Activated CD8-positive, alpha-beta memory T cell treated with anti-CD3 and anti-CD28 coated beads, Interleukin-2, amount 50 U/mL, for 4 hours (primary cell): ENCODE measurements at places on chromosomes 12 and 14.

GRCh38 chr12:89873745-89874144 lies 165.1 kb upstream of the ATP2B1 start:
- no peak for DNase-seq

GRCh38 chr12:45540661-45541341 lies 188.7 kb upstream of the ARID2 start:
- no peak for DNase-seq

DNA sequence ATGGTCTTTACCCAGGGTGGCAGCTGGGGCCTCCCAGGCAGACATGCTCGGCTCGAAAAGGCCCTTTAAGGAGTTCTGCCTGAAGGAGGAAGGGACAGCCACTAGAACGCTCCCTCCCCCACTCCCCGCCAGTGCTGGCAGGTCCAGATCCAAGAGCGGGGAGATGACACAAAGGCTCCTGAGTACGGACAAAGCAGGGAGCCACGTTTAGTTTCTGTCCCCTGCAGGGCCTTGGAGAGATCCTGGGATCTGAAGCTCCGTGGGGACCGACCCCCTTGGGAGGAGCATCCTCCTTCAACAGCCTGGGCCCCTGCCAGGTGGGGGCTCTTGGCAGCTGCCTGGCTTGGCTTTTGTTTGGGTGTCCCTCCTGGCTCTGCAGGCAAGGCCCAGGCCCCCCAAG lies 89.7 kb downstream of the ESRRB start:
- DNase-seq: no peak

DNA sequence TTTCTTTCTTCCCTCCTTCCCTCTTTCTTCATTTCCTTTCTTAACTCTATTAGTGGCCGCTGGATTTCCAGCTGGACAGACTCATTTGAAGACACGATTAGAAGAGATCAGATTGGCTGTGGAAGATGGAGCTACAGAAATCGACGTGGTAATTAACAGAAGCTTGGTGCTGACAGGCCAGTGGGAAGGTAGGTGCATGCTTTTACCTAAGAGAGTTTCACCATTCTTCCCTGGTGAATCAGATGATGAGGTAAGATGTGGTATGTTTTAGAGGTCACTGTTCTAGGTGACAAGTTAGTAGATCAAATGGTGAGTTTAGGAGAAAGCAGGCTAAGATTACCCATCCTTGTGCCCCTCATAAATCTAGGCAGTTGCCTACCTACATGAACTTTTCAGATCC lies 51.6 kb downstream of the DERA start:
- DNase-seq: no peak

- DNase-seq: no peak
Measured at GRCh38 chr14:69055125-69055524, 76.0 kb upstream of the ACTN1 start.

GRCh38 chr14:60648934-60649874 lies at the start of gene SIX1:
SIX1 (minus strand) TSS chr14:60649477; CDS start chr14:60649189, 288 bp downstream.
- no peak for DNase-seq

GRCh38 chr14:33350366-33350990 lies 411.8 kb downstream of the NPAS3 start:
- no peak for DNase-seq

DNA sequence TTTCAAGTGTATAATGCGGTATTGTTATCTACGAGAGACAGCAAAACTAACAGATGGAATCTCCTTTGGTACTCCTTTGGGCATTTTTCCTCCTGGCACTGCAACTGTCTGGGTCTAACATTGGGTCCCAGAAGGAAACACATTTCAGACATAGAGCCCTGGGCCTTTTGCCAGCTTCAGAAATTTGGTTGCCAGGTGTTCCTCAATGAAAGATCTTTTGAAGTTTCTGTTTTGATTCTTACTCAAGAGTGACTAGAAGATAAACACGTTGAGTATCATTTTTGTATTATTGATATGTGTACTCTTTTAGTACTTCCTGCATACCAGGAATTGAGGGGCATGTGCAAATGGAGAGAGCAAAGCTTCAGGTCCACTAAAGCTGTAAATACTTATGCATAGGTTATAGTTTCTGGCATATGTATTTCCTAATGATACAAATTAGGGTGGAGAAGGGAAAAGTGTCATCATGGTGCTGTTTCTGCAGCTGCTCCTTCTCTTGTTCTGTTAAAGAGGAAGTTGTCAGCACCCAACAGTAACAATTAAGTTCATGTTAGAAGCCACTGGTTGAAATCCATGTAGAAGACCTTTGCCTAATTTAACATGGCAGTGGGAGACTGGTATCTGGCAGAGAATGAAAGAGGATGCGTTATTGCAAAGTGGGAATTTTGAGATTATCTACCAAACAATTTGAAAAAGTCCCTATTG lies 53.5 kb downstream of the SLC38A6 start:
- no peak for DNase-seq

- DNase-seq: no peak
Measured at GRCh38 chr14:60893911-60894310, 87.0 kb downstream of the TRMT5 start.

- DNase-seq: no peak
Measured at GRCh38 chr12:55515696-55516095, 23.5 kb downstream of the OR6C68 start.

GRCh38 chr14:69428289-69428998 lies 30.0 kb downstream of the SLC39A9 start:
- DNase-seq: no peak

DNA sequence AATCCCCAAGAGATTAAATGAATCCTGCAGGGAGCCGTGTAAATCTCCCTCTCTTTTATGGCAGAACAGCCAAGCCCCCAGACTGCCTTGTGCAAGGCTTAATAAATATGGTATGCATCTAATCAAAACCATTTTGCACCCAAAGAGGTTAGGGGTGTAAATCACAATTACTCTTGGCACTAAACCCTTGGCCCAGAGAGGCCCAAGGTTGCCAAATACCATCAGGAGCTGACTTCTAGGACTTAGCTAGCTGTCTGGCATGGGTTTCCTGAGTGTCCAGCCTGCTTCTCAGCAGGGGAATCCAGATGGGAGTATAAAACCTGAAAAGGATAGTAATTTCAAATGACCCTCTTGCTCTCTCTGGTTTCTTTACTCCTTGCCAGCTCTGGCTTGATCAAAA lies 610.4 kb downstream of the MED13L start:
- no peak for DNase-seq

GRCh38 chr14:76940021-76940760 lies 88.3 kb downstream of the IRF2BPL start:
- DNase-seq: no peak

- DNase-seq: no peak
Measured at GRCh38 chr12:39380090-39380489, 62.8 kb downstream of the KIF21A start.

GRCh38 chr12:33634544-33634943 lies 194.9 kb upstream of the SYT10 start:
- no peak for DNase-seq

- no peak for DNase-seq
Measured at GRCh38 chr12:49932023-49932422, 18.5 kb upstream of the AQP2 start.

DNA sequence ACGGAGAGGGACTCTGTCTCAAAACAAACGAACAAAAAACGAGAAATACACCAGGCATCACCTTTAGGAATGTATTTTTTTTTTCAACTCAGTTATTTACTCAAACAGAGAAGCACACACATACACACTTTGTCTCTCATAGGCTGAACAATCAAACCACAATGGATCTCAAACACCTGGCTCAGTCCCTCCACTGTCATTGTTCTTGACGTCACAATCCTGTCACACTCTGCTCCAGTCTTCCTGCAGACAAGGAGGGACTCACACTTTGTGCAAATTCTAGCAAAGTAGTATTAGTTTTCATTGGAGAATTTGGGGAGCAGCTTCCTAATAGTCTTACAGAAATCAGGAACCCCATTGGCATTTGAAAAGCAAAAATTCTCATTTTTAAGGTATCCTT lies 727.8 kb downstream of the BCL11B start:
- no peak for DNase-seq

DNA sequence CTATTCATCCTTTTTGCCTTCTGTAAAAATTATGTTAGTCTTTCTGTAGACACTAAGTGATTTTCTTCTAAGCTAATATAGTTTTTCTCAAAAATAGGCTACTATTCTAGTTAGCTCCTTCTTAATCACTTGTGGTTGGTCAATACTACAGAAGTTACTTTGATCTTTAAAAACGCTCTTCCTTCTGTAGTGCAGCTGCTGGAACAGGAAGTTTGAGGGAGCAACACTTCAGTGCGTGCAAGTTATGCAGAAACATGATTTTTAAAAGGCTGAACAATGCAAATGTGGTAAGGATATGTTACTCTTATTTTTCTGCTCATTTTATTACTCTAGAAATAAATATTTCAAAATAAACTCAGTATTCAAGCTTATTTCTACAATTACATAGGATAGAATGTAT lies 11.1 kb upstream of the RERGL start:
- no peak for DNase-seq

DNA sequence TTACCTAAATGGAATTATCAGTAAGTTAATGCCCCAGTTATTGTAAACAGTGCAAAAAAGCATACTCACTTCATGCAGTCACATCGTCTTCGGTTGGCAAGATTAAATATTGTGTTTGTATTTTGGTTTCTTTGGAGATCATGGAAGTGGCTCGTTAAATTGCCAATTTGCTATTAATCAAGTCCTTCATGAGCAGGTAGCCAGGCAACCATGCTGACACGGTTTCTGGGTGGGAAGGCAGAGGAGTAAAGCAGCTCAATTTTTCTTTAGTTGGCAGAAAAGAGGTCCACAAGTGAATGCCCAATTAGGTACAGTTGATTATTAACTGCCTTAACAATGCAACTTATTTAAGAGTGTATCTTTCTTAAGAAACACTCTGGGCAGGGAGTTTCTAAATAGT lies 43.9 kb downstream of the PPP4R3A start:
- no peak for DNase-seq

DNA sequence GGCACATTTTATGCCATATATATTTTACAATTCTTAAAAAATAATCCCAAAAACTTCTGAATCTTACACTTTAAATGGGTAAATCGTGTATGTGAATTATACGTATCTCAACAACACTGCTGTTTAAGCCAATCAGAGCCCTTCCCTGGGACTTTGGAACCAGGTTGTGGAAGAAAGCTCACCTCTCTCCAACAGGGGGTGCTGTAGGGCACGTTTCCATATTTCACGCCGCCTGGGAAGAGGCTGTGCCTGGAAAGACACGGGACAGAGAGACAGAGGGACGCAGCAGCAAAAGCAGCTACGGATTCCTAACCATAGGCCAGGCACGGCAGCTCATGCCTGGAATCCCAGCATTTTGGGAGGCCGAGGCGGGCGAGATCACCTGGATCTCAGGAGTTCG lies 29.4 kb upstream of the FBRSL1 start:
- DNase-seq: no peak

DNA sequence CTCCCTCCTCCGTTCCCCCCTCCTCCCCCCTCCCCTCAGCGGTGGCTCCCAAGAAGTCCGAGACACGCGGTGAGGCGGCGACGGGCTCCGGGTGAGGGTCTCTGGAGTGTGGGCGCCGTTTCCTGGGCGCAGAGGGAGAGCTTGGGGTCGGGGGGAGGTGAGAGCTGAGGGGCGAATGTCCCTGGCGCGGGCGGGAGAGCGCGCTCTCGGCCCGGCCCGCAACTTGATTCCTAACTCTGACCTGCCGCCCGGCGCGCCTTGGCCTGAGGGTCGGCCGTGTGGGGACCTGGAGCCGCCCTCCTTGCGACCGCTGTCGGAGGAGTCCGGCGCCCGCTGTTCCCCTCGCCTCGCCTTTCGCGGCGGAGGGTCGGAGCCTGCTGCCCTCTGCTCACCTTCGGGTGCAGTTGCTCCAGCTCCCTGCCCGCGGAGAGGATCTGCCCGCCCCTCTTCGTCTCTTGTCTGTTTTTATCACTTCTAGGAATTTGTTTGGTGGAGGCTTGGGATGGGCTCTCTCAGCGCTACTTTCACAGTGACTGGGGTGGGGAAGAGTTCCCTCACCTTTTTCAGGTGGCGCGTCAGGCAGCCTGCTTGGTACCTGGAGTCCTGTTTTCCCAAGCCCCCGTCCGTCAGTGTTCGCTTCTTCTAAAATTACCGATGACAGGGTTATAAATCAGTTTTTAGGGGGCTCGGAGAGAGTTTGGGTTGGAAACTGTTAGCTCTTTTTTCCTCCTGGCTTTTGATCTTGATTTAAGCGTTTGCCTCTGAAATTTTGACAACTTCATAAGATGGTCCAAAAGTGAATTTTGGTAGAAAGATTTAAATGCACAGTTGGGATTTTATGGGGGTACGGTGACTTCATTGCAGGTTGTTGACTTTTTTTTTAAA lies 495 bp downstream of the ADIPOR2 start:
- DNase-seq: no peak

DNA sequence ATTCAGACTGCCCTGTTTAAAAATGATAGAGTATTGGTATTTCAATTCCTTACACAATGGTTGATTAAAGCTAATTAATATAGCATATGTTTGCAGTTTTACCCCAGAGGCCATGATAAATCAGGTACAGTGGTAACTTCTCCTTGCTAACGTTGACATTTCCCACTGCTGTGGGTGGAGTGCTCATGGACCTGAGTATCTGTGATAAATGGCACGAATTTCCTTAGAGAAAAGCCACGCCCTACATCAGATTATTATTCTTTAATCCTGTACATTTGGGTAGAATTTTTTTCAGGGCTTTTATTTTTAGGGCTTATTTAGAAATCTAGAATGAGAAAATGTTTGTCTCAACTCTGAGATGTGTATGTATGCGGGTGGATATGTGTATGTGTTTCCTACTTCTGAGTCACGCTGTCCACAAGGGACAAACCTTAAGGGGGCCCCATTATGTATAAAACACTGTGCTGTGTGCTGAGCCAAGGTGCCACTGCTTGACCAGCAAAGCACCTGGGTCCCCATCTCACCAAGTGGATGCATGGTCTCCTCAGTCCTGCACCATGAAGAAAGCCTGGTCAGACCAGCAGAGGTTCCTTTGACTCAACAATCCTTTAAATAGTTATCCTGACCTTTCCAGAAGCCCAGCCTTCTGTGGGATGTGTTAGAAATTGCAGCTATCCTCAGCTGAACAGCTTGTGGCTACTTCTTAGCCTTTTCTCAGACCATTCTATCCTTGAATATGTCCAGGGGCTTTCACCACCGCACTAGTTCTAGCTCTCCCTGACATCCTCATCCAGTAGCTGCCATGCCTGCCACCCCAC lies 57.9 kb upstream of the STK38L start:
- DNase-seq: no peak

DNA sequence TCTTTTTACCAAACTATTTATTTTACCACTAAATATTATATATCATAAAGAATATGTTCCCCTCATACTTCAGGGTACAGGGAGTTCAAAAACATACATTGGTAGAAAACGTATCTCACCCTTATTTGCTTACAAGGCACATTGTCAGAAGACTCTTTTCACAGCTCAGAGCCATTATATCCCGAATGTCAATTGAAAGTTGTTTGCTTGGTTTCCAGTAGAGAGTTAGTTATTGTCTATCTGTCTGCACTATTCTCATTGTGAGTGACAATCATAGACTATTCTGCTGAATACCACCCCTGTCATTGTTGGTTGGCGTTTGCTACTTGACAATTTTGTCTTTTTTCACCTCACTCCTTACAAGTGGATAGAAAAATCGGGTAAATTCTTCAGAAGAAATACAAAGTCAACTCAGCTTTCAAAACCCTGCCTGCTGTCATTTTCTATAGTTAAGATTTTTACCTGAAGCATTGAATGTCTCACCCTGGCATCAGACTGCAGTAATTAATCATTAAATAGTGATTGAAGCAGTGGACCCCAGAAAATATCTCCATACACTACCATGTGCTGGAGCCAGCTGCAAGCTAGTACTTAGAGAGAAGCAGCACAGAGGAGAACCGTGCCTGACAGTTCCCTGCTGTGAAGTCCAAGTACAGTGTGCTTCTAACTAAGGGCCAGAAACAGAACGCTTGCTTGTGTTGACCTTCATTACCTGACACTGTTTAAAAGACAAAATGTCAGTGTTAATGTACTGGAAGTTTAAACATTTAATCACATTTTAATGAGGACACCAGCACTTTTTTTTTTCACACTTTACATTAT lies 510.6 kb downstream of the RERGL start:
- DNase-seq: no peak
